SK-N-MC (cell line): ENCODE measurements at places on chromosomes 5 and 9.

GRCh38 chr9:84969084-84969483 is 299.6 kb downstream of the NTRK2 start:
- no peak for DNase-seq

DNA sequence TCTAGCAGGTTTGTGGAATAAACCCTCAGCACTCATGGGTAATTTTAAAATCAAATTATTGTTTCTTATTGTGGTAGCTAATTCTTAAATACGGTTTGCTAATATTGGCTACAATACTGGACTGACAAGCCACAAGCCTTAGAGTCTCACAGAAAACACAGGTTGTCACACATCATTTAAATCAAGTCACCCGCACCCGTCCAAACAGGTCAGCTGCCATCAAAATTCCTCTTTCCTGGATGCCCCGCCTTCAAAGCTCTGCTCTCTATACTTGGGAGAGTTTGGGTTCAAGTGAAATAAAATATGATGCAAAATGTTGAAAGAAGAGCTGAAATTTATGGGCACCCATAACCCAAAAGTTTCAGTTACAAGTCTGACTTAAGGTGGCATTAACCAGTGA is 12.3 kb upstream of the SUSD1 start:
- no peak for DNase-seq

DNA sequence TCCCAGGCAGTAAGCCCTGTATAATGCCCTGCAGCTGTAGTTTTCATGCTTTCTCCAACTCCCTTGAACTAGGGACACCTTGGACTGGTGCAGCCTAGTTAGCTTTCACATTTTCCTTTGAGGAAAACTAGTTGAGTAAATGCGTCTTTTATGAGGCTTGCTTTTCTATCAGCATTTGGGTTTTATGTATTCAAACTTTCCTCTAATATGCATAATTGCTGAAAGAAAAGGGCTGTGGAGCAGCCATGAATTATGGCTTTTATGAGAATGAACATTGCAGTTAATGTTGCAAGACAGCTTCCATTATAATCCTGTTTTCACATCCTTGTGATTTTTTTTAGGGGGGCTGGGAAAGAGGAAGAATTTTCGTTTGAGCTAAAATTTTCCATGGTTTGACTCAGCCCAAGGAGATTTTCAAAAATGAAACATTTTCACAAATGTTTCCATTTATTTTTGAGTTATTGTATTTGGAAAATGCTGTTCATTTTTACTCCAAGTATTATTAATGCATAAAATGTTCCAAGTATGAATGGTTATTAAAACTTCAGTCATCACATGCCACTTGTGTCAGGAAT is 57.9 kb upstream of the PPP3R2 start:
- DNase-seq = peak; percentile 42

- no peak for DNase-seq
These were observed 1.4 kb downstream of the TBC1D9B start for GRCh38 chr5:179906294-179906794.

DNA sequence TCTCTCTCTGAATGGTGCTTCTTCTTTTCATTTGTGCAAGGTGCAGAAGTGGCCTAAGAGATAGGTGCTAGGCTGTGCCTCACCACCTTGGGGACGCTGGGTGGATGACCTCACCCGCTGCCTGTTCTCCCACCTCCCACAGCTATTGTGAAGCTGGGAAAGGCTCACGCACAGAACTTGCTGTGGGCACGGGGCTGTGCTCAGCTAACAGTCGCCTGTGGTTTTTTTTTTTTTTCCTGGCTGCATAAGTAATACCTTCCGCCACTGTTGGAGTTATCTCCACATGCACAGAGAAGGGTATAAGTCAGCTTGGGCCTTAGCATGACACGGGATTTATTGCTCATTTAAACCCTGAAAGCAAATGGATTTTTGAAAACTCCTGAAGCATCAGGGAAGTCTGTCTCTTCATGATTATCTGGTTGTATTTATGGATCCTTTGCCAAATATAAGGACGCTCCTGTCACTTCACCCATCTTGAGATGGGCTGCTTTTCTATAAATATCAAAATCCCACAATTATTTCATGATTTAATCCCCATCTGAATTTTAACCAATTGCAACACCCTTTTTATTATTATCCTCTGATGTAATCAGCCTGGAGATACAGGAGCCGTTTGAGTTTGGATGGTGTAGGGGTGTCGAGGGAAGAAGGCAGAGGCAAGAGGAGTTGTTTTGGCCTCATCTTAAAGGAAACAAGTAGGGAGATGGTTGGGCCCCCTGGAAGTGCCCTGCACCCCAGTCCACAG is 9.0 kb downstream of the DBH start:
- no peak for DNase-seq

DNA sequence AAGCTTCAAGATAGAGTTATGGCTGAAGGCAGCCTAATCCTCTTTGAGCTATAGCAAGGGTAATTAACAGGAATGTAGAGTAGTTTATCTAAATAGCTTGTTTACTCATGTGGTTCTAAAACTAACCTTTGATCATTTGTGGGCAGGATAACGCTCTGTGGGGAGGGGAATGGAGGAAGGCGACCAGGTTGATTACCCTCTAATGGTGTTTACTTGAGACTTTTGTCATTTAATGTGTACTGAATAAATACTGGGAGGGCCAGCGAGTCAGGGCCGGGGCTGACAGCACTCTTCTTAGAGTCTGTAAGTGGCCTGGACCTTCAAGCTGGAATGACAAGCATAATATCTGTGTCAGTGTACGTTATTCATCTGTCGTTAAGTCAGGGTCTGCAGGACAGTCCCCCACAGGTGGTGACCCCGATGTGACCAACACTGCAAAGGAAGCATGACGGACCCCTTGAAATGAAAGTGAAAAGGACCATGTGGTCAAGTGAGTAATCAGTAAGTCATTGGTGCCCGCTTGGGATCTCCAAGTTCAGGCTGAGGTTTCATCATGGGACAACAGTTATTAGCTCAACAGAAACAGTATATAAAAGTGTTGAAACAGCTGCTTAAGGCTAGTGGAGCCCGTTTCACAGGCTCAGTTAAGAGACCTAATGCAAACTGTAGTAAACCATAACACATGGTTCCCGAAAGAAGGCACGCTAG is 162.6 kb downstream of the CPLANE1 start:
- no peak for DNase-seq

- DNase-seq = no peak
These were observed 41.9 kb downstream of the CD180 start for GRCh38 chr5:67154556-67155206.

- no peak for DNase-seq
These were observed 42.2 kb upstream of the RNU6ATAC start for GRCh38 chr9:134206311-134207300.

GRCh38 chr5:171592736-171593135 is 173.3 kb downstream of the FGF18 start:
- no peak for DNase-seq

DNA sequence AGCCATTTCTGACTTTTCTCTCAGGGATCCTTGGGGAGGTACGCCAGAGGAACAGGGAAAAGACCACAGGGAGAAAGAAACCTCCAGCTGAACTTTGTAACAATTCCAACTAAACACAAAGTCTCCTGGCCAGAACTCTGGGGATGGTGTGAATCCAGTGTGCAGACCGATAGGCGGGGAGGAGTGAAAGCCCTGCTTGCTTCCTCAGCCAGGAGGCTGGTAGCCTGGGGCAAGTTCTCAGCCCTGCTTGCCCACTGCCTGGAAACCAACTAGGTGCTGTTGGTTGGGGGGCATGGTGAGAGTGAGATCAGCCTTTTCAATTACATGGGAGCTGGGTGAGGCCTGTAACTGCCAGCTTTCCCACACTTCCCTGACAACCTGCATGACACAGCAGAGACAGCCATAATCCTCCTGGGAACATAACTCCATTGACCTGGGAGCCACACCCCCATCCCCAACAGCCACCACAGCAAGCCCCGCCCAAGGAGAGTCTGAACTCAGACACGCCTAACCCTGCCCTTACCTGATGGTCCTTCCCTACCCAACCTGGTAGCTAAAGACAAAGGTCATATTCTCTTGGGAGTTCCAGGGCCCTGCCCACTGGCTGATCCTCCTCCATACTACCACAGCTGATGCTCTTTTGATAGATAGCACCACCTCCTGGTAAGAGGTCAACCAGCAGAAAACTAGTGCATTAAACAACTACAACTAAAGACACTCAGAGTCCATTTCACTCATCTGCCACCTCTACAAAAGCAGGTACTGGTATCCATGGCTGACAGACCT is 100.1 kb upstream of the TNFAIP8 start:
- no peak for DNase-seq

- DNase-seq = no peak
These were observed 41.3 kb downstream of the PFDN1 start for GRCh38 chr5:140261403-140262171.

- peak; percentile 69 for DNase-seq
These were observed 64.2 kb upstream of the ABL1 start for GRCh38 chr9:130770679-130771442.

GRCh38 chr5:123450640-123451039 is 27.4 kb upstream of the CEP120 start:
- no peak for DNase-seq

GRCh38 chr9:3370715-3371114 is 155.1 kb downstream of the RFX3 start:
- DNase-seq = no peak

DNA sequence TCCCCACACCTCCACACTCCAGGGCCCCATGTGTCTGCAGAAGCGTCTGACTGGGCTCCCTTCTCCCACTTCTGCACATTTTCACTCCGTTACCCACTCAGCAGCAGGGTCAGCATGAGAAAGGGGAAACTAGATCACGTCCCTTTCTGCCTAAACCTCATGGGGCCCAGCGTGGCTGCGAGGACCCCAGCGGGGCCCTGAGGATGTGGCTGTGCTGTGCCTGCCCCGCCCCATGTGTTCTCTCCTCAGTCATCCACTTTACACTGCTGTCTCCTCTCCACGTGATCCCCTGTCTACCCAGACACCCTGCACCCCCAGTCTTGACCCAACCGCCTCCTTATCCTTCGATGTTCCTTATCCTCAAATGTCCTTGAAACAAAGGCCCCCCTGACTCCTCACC is 59.8 kb upstream of the OTULINL start:
- DNase-seq = no peak
